NCI-H82 (cell line): ENCODE measurements at places on chromosomes 6 and 20.

- no peak for DNase-seq
Observed at GRCh38 chr6:123859291-123859690, 55.6 kb downstream of the NKAIN2 start.

- no peak for DNase-seq
Observed at GRCh38 chr6:136859430-136859829, 37.0 kb downstream of the PEX7 start.

DNA sequence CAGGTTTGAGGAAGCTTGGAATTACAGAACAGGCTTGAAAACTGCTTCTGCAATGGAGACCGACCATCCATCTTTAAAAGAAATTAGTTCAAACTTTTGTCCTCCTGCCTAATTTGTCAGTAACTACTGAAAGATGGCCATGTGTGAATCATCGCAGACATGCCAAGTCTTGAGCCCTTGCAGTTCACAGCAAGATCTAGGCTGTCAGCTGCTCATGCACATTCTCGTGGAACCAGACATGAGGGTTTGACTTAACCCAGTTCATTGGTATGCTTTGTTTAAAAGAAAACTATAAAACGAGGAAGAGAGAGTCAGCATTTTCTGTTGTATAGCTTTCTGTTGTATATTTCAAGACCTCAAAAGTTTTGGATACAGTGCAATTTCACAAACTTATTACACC lies 74.0 kb upstream of the SAMD5 start:
- DNase-seq, result no peak

DNA sequence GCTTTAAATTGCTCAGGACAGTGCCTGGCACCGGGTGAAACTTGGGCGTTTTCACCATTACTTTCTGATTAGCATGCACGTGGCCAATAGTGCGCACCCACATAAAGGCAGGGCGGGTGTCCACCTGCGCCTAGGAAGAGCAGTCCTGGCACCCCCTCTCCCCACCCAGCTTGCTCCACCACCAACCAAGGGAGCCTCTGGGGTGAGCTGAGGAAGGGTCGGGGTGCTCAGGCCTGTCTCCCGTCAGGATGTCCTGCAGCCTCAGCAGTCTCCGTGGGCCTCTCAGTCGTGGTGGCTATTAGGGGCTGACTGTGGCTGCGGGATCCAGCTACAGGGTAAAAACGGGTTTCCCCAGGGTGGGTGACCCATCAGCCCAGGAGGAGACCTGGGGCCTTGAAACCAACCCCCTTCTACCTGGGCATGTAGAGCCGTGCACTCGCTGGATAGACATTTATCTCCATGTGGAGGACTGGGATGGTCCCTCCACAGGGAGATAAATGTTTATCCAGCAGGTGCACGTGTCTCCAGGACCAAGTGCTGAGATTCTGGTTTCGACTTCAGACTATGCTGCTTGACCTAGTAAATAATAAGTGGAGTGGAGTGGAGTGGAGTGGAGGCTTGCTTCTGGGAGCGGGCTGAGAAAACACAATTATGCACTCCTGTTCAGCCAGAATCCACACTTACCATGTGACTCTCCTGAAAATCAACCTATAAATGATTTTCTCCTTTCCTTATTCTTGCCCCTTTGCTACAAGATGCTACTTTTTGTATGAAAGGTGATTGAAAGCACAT lies 91.1 kb downstream of the ZDHHC14 start:
- no peak for DNase-seq

GRCh38 chr6:47563162-47563561 lies 85.6 kb downstream of the CD2AP start:
- DNase-seq, result no peak

DNA sequence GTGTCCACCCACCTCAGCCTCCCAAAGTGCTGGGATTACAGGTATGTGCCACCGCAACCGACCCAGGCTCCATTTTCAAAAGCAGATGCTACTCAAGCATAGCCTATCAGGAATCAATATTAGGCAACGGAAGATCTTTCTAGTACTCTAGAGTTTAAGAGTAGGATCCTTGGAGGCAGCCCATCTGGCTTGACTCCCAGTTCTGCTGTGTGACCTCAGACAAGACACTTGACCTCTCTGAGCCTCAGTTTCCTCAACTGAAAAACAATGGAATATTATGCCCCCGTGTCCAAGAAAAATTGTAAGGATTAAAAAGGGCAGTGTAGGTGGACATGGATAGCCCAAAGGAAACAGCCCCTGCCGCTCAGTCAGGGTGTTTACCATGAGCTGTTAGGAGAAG lies 14.5 kb downstream of the ADA start:
- no peak for DNase-seq

DNA sequence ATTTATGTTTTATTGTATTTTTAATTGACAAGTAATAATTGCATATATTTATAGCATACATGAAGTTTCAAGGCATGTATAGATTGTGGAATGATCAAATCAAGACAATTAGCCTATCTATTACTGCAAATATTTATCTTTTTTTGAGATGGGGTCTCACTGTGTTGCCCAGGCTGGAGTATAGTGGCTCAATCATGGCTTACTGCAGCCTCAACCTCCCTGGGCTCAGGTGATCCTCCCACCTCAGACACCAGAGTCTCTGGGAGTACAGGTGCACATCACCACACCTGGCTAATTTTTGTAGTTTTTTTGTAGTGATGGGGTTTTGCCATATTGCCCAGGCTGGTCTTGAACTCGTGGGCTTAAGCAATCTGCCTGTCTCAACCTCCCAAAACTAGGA lies 16.2 kb upstream of the FUCA2 start:
- DNase-seq, result no peak

DNA sequence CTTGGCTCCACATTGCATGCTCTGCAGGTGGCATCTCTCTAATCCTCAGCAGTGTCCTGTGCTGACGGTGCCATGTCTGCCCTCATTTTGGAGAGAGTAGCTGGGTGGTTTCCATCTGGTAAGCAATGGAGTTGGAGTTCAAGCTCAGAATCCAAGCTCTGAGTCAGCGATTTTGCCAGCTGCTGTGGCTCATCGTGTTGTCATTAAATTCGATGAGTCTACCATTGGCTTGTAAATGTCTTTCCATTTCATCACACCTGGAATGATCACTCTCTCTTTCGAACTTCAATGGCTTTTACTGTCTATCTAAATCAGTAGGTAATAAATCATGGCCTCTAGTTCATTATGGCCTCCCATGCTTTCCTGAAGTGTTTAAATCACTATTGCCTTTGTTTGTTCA lies 378.5 kb upstream of the TSHZ2 start:
- DNase-seq, result no peak
